ENCODE measurements at places on chromosomes 3 and 15.

- no peak for DNase-seq
Measured at GRCh38 chr3:110126065-110126464, 788.7 kb upstream of the DPPA4 start.

DNA sequence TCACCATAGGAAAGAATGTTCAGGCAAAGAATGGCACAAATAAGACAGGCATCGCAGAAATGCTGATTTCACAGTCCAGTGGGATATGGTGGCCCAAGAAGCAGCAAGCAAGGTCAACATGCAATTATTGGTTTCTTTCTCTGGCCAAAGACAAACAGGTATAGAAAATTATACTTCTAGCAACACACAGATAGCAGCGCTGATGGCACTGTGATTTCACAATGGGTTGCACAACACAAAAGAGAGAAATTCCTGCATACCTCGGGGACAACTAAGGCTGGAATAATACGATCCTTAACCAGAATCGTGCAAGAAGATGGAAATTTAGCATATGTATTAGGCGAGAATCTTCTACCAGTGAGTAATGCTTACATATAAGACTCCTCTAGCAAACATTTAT lies 76.3 kb upstream of the NR2F2 start:
- no peak for DNase-seq

GRCh38 chr15:89017370-89018066 lies 70.7 kb upstream of the ABHD2 start:
- DNase-seq = peak; percentile 83

DNA sequence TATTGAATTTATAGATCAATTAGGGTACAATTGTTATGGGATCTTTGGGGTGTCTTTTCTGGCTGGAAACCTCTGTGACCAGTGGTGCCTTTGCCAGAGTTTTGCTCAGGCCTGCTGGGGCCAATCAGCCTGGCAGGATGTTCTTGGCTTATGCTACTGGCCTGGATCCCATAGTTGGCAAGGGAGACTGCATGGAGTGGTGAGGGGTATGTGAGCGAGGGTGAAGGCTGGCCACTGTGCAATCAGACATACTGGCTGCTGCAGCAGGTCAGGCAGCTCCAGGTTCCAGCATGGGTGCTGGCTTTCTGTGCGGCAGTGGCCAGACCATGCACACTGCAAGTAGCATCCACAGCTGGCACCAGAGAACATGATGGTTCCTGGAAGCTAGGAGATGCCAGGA lies 1053.2 kb upstream of the GBE1 start:
- DNase-seq = no peak

DNA sequence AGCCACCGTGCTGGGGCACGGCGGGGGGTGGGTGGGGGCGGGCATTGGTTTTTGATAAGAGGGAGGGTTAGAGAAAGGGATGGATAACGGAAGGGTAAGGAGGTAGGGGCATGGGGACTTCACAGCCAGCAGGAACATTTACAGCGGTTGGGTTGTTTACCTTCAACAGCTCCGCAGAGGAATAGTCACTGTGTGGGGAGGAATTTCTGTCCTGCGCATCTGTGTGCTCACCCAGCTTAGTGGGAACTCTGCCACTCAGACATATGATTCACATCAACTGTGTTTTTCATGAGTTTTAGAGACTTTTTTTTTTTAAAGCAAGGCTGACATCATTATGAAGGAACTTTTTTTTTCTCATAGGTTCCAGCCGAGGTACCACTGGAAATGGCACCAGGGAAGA lies 19.6 kb downstream of the CHRD start:
- no peak for DNase-seq

DNA sequence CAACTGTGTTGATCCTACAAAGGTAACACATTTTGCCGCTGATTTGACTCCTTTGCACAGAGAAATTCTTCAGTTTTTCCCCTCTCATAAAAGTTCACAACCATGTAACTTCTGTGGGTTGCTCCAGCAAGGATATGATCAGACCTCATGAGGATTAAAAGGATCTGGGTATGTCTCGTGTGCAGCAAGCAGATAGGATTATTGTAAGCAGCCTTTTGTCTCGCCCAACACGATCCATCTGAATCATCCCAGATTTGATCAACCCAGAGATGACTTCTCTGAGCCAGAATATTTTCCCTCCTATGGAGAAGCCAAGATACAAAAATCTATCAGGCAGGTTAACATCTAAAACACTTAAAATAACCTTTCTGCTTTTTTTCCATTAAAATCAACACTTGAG lies 12.8 kb upstream of the BNIP2 start:
- no peak for DNase-seq

GRCh38 chr15:62887113-62887570 lies 155.4 kb upstream of the TPM1 start:
- peak; percentile 80 for DNase-seq

DNA sequence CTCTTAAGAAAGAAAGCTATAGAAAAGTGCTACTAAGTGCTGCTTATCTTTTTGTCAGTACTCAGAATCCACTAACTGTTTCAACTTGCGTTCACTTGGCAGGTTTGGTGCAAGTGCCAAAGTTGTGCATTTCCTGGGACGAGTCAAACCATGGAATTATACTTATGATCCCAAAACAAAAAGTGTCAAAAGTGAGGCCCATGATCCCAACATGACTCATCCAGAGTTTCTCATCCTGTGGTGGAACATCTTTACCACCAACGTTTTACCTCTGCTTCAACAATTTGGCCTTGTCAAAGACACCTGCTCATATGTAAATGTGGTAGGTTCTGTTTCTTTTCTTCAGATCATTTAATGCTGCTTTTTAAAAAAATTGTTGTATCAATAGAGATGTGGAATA lies 32.6 kb downstream of the GYG1 start:
- no peak for DNase-seq

- no peak for DNase-seq
Measured at GRCh38 chr3:179116816-179117215, 31.3 kb upstream of the PIK3CA start.

DNA sequence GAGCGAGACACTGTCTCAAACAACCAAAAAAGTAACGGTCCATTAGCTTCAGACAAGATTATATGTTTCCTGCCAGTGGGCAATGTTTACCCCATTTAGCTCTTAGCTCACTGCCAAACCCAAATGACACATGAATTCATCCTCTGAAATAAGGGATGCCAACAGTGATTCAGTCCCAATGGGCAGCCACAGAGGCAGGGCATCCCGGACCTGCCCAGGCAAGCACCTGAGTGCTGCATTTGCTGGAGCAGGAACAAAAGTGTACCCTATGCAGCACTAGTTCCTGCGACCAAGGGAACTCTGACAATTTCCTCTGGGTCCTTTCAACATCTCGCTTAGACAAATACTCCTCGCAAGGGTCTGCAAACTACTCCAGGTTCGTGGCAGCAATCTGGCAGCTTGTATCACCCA lies 8.0 kb downstream of the IP6K2 start:
- DNase-seq = no peak

GRCh38 chr3:20528180-20528770 lies 342.3 kb upstream of the SGO1 start:
- no peak for DNase-seq

DNA sequence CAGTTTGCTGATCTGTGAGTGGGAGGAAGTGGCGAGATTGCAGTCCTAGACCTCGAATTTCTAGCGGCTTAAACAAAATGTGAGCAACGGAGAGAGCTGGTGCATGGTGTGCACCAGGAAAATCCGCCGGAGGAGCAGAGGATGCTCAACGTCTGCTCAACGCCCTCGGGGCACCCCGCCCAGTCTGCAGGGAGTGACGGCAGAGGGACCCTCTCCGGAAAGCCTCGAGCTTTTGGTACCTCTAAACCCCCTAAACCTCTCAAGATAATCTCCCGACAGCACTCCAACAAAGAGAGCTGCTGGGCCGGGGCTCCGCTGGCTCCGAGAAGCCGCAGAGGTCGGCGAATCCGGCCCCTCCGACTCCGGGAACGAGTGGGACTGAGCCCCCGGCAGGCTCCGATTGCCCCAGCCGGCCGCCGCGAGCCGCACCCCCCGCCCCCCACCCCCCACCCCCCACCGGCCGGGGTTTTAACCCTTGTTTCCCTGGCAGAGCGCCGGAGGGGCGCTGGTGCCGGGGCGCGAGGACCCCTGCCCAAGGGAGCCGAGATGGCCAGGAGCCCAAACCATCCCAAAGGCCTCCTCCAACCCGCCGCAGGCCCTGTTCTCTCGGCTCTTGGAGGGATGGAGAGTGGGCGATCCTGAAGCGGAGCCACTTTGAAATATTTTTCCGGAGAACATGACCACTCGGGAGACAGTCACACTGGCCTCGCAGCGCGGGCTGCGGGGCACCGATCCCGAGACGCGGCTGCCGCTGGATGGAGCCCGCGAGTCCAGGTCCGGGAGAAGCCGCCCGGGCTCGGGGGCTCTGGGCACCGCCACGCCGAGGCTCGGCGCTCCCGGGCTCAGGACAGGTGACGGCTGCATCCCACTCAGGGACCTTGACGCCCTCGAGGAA lies 1.5 kb downstream of the MEGF11 start:
- DNase-seq = peak; percentile 55

GRCh38 chr15:31311735-31312619 lies 14.7 kb upstream of the KLF13 start:
- no peak for DNase-seq

DNA sequence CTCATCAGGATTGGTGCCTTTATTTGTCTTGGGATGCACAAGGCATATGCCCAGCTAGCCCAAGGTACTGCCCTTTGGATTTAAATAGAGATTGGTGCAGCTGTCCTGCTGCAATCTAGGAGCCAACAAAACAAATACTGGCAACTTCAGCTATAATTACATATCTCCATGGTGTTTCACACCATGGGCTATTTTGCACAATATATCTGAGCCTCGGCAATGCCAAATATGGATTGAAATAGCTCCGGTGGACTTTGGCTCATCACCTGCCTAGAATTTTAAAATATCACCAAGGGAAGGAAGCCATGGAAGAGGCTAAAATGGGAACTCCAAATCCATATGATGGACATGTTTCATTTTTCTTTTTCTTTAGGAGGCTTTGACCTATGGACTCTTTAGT lies 367.8 kb upstream of the UMPS start:
- DNase-seq = no peak

DNA sequence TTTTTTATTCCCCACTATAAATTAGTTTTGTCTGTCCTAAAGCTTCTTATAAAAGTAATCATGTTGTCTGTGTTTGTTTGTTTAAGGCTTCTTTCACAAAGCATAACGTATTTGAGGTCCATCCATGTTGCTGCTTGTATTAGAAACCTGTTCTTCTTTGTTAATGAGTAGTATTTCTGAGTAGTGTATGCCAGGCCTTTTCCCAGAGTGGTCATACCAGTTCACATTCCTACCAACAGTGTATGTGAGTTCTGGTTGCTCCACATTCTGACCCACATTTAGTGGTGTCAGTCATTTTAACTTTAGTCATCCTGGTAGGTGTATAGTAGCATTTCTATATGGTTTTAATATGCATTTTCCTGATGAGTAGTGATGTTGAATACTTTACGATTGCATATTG lies 98.6 kb downstream of the NEO1 start:
- DNase-seq = no peak

DNA sequence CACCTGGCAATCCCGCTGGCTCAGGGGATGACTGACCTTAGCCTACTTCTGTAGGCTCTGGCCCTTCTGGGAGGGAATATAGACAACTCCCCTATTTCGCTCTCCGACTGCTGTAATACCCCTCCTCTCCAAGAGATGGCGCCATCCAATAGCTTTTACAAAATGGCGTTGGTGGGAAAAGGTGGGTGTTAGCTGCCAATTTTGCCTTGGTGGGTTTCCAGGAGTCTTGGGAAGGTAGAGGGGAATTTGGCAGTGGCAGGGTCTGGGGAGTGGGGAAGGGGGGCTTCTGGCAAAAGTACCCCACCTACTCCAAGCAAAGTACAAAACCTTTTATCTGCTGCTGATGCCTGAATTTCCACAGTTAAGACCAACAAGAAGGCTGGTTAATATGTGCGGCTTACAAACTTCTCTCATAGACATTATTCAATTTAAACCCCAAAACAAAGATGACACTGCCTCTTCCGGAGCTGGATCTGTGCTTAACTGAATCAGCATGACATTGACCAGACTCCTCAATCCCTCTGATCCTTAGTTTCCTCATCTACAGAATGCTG lies 62.1 kb downstream of the RASGRF1 start:
- peak; percentile 43 for DNase-seq

- DNase-seq = no peak
Measured at GRCh38 chr15:85706779-85707518, 87.8 kb downstream of the KLHL25 start.

- no peak for DNase-seq
Measured at GRCh38 chr15:69830876-69831275, 266.8 kb downstream of the TLE3 start.

- no peak for DNase-seq
Measured at GRCh38 chr15:50879016-50879617, 29.4 kb upstream of the AP4E1 start.

DNA sequence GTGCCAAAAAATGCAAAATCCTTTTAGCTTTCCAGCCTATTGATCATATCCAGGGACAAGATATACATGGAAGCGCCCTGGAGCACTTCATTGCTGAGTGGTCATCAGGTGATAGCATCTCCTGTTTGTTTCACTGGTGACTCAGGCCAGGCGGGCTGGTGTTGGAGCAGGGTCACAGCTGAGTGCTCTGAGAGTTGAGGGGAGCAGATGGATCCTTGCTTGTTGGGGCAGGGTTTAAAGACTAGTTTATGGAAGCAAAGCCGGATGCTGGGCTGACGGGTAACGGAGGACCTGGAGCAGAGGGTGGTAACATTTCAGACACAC lies 405.0 kb upstream of the TPM1 start:
- DNase-seq = no peak

DNA sequence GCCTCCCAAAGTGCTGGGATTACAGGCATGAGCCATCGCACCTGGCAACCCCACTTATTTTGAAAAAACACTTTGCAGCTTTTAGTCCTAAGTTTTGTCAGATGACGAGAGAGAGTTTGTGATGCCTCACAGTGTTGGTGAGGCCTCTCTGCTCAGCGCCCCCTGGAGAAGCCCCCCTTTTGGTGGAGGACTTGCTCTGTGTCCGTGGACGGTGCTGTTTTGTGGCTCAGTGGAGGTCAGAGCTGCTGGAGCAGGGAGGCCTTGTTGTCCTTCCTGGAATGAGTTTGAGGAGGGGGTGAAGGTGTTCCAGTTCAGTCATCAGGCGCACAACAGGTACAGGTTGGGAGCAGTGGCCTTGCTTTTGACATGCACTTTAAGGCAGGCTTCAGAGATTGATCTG lies 58.0 kb downstream of the PGPEP1L start:
- no peak for DNase-seq

GRCh38 chr3:4322635-4323034 lies 19.5 kb downstream of the SETMAR start:
- no peak for DNase-seq

DNA sequence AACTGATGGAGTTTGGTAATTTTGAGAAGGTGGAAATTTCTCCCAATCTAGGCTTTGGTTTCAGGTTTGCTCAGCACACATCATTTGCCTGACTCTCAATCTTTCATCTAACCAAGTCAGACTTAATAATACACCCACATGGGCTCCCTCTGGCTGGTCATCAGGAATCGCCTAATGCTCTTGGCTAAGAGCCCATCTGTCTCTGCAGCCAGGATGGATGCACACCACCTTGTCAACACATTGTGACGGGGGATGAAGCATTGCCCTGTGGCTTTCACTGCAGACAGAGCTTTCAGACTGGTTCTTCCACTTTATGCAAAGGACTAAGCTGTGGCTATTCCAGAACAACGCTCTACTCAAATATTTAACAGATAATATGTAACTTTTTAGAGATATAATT lies 3.0 kb upstream of the HDGFL3 start:
- no peak for DNase-seq

Measured in left hindlimb (tissue), 1 donor.